ENCODE measurements at places on chromosomes 2 and 18.

DNA sequence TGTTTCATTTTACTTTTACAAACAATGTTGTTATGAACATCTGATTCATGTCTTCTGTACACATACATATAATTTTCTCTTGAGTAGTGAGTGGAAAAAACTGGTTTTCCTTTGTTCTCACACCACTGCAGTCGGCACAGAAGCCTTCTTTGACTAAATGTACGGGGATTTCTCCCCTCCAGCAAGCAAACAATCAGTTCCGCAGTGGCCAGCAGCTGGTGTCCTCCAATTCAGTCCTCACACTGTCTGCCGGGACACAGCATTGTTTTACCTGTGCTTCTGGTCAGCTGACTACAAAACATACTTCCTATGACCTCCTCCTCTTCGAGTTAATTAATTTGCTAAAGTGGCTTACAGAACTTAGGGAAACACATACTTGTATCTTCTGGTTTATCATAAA is 202.8 kb downstream of the WDR7 start:
- DNase-seq = no peak

GRCh38 chr2:178997477-178997876 is 52.5 kb downstream of the CCDC141 start:
- no peak for DNase-seq

DNA sequence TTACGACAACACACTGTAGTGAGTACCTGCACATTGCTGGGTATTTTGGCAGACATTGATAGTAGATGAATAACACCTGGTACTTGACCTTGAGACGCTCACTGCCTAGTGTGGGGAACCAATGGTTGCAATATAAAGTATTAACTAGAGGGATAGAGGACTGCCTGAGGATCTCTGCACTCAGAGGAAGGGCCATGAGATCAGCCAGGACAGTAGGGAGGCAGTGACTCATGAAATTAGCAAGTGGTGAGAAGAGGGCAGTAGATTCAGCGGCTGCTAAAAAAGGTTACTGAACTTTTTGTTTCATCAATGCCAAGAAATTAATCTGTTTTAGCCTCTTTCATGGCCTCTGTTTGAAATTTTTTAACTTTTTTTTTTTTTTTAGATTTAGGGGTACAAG is 250.8 kb upstream of the TCF4 start:
- no peak for DNase-seq

- no peak for DNase-seq
Observed at GRCh38 chr2:198371921-198372543, 567.6 kb downstream of the PLCL1 start.

Data from NCI-H2029 (cell line).